ENCODE measurements at places on chromosomes 2 and 18.

- DNase-seq = no peak
Measured at GRCh38 chr2:24885221-24886125, 34.6 kb downstream of the ADCY3 start.

DNA sequence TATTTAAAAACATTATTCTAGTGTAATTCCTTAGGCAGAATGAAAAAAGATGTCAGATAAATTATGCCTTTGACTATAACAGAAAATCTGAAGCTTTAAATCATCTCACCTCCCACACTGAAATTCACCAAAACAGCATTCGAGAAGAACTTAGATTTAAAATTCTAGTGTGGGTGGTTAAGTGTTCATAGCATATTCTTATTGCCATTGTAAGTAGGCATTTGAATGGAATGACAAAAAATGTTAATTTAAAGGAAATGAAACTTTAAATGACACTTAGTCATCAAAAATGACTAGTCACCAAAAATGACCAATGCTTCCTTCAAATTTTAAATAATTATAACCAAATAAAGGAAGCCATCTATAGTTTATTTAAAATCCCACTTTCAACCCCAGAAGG is 7.0 kb upstream of the ZNF407 start:
- DNase-seq = no peak

DNA sequence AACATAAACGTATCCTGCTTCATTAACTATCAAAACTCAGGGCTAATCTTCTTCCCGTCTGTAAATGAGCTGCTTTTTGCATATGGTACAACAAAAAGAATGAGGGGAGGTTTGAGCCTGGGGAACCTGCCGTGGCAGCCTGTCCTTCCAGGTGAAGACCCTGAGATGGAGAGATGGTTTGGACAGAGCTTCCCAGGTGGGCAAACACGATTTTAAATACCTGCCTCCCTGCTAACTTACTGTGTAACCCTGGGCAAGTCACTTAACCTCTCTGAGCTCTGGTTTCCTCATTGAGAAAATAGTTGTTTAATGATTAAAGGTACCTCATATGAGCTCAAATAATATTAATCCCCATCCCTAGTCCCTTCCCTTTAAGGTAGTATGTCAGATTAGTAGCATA is 9.0 kb downstream of the EMX1 start:
- no peak for DNase-seq

- DNase-seq = no peak
Measured at GRCh38 chr2:64987001-64987955, 1.9 kb upstream of the SLC1A4 start.

DNA sequence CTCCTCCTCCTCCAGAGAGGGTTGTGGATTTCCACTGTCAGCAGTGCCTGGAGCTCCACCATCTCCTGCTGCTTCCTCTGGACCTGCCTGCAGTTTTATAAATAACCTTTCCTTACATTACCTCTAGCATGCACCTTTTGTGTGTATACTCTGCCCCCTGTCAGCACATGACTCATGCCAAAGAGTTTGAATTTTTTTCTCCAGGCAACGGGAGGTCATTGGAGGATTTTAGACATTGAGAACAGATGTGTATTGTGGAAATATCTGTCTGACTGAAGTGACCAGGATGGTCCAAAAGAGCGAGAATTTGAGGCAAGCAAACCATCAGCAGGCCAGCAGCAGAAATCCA is 31.7 kb downstream of the IL37 start:
- DNase-seq = no peak

GRCh38 chr18:72409903-72410302 is 134.2 kb downstream of the CBLN2 start:
- DNase-seq = no peak

- no peak for DNase-seq
Measured at GRCh38 chr2:13002536-13003331, 286.0 kb downstream of the TRIB2 start.

GRCh38 chr2:134647607-134648256 is 71.1 kb downstream of the TMEM163 start:
- no peak for DNase-seq

GRCh38 chr18:44638811-44639210 is 41.9 kb upstream of the SETBP1 start:
- DNase-seq = no peak

- no peak for DNase-seq
Measured at GRCh38 chr2:127199223-127199622, 20.9 kb downstream of the CYP27C1 start.

DNA sequence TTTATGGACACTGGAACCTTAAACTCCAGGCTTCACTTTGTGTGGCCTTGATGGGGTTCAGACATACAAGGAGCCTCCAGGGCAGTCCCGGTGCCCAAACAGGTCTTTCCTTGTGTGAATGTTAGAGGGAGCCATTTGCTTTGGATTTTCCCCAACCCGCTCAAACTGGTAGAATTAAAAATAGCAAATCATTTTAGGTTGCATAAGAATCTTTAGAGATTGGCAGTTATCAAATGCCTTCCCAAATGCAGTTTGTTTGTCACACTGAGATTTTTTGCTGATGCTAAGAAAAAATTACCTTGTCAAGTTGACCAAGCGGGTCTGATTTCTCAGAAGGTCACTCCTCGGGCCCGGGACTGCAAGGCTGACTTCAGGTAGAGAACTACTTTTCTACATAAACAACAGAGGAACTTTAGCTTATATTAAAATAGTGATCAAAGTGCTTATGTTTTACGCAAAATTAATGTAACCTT is 36.4 kb downstream of the ATP6V1C2 start:
- DNase-seq = no peak

DNA sequence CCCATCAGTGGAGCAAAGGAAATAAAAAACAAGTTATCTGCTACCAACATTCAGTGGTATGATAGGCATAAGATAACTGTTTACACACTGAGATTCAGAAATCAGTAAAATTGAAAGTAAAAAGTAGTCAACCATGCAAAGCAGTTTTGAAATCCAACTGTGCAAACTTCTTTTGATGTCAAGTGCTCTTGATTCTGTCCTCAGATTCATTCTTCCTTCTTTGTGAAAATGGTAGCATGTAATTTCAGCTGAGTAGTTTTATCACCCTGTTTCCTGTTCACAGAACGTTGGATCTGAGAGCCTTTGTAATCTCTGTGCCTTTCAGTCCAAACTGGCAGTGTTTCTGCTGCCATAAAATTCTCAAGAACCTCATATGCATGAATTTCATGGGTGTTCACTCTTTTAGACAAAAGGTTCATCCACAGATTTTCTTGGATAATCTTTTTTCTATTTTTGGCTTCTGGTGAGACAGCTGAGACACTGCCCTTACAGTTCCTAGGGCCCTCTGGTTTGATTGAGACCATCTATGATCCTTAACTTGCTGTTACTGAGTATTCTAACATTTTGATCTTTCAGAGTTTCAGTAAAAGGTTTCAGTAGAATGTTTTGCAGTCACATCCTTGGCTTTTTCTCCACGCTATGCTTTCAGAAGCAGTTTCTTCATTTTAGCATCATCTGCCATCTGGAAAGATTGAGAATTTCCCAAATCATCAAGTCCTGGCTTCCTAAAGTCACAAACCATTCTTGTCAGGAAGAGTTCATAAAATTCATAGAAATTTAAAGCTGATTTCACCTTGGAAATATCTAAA is 272.3 kb upstream of the EPHA4 start:
- DNase-seq = no peak

DNA sequence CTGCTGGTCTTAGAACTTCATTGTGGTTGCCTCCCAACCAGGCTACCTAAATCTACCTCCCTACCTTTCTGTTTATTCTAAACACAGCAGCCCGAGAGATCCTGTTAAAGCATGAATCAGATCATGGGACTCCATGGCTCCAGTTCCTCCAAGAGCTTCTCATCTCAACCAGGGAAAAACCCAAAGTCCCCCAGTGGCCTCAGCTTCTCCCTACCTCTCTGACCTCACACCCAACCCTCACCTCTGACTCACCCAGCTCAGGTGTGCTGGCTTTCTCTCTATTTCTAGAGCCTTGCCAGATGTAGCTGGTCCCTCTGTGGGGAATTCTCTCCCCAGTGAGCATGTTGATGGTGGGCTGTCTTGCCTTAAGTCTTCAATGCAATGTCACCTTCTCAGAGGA is 93.8 kb upstream of the COPS8 start:
- DNase-seq = no peak

DNA sequence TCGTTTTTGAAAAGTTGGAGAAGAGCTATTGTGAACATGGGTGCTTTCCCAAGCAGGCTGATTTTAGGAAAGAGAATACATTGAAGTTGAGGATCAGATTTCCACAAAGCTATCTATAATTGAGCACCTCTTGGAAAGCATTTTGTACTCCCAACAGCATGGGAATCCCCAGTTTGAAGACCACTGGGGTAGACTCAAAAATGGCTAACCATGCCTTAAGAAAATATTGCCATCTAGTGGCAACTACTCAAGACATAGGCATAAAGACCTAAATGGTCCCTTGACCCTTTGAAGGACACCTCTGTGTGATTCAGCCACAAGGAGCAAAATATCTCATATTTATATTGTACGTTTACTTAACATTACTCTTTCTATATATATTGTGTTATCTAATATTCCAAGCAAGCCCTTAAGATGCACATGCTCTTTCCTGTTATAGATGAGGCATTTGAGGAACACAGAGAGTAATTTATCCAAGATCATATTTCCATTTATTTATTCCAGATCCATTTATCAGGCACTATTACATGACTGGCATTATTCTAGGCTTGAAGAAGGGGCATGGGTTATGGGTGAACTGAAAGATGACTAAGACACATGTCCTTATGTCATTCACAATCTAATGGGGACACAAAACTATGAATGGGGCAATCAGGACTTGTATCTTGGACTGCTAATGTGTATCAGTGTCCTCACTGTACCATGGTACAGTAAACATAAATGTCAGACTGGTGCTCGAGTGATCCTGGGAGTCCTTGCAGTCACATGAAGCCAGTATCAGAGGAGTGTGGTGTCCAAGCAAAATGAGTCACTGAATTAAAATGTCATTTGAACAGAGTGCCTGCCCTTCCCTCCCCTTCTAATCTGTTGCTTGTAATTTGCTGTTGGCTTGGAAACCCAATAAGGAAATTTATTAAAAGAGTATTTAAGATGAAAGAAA is 121.0 kb upstream of the XPO1 start:
- no peak for DNase-seq

DNA sequence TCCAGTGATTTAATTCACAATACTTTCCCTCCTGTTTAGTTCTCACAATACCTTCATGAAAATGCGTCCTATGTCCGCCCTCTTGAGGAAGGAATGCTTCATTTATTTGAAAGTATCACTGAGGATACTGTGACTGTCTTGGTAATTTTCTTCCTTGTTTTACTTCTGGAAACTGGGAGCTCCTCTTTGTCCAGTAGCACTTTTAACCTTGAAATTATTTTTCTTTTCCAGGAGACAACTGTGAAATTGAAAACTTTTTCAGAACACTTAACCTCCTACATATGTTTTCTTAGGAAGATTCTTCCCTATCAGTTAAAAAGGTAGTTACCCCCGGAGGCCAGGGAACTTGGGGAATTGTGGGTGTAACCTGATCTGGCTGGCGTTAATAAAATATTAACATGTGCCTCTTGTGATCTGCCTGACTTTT is 58.9 kb upstream of the STON1 start:
- DNase-seq = no peak

- no peak for DNase-seq
Measured at GRCh38 chr2:133855526-133855925, 287.3 kb upstream of the NCKAP5 start.

- DNase-seq = no peak
Measured at GRCh38 chr2:157792335-157793052, 83.6 kb downstream of the ACVR1 start.

- DNase-seq = no peak
Measured at GRCh38 chr2:219273937-219274336, 5.2 kb upstream of the DNAJB2 start.

- peak; percentile 90 for DNase-seq
Measured at GRCh38 chr2:110677530-110678456, at the start of gene BUB1. Gene BUB1 (minus strand): TSS chr2:110678063. CDS start chr2:110677995, 68 bp downstream.

- no peak for DNase-seq
Measured at GRCh38 chr2:208356846-208357574, 49.6 kb upstream of the PTH2R start.

DNA sequence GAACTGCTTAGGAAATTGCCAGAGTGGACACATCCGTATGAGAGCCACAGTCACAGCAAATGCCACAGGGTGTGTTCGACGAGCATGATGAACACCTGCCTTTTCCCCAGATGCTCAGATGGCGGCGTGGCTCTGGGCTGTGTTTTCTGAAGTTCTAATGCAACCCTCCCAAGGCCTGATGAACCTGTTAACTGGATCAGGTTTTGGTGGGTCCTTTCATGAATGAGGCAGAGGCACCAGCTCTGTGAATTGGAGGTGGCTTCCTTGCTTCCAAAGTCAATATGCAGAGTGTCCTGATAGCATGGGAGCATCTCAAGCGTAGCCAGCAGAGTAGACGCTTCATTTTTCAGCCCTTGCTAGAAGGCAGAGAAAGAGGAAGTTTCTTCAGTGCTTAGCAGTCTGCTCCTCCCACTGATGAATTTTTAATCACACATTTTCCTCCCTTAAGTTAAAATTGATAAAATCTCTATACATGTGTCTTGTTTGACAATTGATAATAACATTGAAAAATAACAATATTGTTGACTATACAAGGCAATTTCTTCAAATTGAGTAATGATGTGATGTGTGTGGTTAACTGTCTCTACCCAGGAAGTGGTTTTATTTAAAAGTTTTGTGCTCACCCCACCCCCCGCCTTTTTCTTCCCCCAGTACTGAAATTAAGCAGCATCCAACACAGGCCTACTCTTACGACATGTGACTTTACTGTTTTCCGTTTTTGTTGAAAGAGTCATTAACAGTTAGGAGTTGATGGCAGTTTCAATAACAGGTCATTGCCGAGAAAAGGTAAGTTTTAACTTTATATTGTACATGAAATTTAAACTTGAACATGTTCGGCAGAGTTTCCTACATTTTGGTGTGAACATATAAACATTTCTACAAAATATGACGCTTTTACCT is at the start of gene ARHGAP15:
Gene ARHGAP15, plus strand, starts transcription at position 739 of the 900 bp plus-strand sequence.
- peak; percentile 67 for DNase-seq

DNA sequence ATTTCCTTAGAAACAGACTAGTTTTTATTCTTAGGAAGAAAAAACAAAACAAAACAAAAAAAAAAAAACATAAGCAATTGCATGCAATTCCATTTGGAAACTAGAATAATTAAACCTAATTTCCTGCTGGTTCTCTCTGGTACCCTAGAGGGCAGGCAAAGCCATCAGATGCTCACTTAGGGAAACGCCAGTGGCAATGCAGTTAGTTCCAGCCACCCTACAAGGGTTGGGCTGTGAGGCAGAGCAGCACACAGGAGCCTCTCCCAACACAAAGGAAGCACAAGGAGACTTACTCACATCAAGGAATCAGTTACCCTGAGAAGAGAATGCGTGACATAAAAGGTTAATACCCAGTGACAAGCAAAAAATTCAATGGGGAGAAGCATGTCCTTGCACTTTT is 28.8 kb downstream of the CCDC93 start:
- no peak for DNase-seq

GRCh38 chr2:21657445-21657844 is 533.7 kb downstream of the TDRD15 start:
- no peak for DNase-seq

DNA sequence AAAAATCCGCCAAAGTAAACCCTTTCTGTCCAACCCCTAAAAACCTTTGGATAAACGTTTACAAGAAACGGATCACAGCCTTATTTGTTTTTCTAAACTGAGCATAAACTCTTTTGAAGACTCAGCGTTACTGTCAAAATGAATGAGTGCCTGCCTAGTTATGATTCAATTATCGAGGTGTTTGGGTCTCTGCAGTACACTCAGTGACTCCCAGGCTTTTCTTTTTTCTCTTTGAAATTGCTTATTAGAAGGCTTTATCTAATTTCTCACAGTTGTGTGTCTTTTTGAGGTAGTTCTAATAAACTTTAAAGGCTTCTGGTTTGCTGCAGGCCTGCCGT is 663 bp downstream of the RHBDD1 start:
- DNase-seq = no peak
